Activated naive CD4-positive, alpha-beta T cell treated with anti-CD3 and anti-CD28 coated beads, Interleukin-2, amount 50 U/mL, for 72 hours (primary cell): ENCODE measurements at places on chromosomes 12 and 14.

DNA sequence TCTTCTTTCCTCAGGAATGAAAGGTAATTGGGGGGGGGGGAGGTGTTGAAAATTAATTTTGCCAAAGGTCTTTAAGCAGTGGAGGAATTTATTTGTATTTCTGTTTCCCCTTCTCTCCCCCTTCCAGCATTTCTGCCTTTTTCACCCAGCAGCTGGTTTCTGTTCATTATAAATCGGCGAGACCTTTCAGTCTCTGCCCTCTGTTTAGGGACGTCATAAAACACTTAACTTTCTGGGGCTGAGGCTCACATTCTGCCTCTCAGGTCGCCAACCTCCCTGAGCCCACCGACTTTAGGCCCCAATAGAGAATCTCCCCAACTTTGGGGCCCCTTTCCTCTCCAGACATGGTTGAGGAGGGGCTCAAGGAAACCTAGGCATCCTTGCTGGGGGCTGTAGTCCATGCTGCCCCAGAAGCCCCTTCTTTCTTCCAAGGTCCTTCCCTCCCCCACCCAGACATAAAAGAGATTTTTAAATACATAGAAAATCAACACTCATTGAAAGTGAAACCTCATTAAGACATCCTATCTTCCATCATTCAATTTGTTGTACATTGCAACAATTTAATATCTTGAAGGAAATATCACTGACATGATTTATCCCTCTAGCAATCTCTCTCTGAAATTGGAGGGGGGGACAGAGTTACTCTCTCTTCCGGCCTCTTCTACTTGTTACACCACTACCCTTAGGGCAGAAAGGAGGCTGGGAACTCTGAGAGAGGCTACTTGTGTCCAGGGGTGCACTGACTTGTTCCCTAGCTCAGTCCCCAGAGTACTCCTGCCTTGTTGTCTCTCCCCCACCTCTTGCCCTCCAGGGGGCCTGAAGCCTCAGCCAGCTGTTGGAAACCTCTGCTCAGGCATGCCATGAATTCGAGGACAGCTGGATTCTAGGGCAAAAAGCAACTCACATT is 2.5 kb upstream of the HOXC6 start:
- DNase-seq, result no peak

GRCh38 chr12:21169878-21170472 is 39.0 kb downstream of the SLCO1B1 start:
- peak; percentile 37 for DNase-seq

GRCh38 chr12:18165422-18165871 is 75.5 kb upstream of the RERGL start:
- DNase-seq, result no peak

DNA sequence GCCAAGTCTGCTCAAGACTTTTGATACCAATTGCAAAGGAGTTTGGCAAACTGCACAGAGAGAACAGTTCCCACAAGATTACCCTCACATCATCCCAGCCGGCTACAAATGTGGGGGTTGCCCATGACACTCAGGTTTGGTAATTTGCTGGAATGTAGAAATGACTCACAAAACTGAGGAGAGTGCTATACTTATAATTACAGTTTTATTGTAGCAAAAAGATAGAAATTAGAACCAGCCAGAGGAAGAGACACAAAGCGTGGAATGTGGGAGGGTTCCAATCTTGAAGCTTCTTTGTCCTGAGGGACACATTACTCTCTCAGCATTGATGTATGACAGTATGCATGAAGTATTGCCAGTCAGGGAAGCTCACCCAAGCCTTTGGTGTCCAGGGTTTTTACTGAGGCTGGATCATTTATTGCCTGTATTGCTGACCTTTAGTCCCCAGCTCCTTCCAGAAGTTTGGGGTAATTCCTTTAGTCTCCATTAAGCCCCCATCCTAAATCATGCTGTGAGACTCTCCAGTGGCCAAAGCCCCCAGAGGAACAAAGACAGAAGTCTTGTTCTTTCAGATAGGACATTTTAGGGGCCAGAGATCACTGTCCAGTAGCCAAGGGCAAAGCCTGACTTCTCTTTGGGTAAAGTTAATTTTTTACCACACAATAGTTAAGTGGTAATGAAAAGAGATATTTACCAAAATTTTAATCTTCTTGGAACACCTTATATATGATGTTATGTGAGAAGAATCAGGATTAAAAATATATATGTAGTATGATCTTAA is 9.9 kb downstream of the TBK1 start:
- DNase-seq, result no peak

- no peak for DNase-seq
Observed at GRCh38 chr14:102027951-102028350, 58.9 kb downstream of the HSP90AA1 start.

- no peak for DNase-seq
Observed at GRCh38 chr12:1518591-1519516, 75.5 kb downstream of the FBXL14 start.

DNA sequence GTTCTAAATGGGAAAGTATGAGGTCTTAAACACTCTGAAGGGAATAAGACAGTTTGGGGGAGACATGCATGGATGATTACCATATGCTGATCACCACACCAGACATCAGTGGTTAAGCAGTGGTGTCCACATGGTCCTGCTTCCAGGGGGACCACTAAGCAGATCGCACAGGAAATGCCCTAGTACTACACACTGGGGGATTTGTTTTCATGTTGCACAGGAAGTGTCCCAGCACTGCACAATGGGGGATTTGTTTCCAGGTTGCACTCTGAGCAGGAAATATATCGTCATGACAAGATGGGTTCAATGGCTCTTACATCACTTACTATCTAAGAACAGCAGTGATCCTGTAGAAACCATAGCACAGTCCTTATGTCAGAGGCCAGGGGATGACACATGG is 245.5 kb downstream of the BCL11B start:
- DNase-seq, result no peak

DNA sequence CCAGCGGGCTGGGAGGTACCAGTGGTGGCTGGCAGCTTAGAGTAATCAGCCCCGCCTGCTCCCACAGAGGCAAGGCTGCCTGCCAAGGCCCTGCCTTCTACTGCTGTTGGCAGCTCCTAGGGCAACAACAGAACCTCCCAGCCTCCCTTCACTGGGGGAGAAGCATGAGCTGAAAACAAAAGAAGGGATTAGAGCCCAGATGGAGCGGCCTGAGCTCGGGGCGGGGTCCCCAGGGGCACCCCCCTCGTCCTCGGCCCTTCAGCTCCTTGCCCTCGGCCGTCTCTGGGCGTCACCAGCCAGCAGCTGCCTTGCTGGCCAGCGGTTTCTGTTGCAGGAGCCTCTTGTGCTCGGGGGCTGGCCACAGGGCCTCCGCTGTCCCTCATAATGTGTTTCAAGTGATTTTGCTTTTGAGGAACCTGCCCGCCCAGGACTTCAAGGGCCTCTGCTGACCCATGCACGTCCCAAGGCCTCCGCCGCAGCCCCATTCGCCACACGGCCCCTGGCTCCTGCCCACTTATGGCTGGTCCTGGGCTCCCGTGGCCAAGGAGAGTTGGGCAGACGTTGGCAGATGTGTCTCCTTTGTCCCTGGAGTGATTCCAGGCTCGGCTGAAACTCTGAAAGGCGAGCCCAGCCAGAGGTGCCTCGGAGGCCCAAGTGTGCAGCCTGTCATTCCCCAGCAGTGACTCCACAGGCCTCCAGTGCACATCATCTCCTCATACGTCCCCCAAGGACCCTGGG is 49.7 kb downstream of the PSMA6 start:
- DNase-seq, result no peak

GRCh38 chr14:68011406-68012028 is 191.9 kb downstream of the RAD51B start:
- no peak for DNase-seq

DNA sequence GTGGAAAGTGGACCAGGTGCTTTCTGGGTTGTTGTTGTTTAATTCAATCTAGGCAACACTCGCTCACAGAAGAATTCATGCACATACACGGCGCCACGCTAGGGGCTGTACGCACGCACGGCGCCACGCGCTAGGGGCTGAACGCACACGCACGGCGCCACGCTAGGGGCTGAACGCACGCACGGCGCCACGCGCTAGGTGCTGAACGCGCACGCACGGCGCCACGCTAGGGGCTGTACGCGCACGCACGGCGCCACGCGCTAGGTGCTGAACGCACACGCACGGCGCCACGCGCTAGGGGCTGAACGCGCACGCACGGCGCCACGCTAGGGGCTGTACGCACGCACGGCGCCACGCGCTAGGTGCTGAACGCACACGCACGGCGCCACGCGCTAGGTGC is 54.3 kb downstream of the NINJ2 start:
- DNase-seq, result no peak

DNA sequence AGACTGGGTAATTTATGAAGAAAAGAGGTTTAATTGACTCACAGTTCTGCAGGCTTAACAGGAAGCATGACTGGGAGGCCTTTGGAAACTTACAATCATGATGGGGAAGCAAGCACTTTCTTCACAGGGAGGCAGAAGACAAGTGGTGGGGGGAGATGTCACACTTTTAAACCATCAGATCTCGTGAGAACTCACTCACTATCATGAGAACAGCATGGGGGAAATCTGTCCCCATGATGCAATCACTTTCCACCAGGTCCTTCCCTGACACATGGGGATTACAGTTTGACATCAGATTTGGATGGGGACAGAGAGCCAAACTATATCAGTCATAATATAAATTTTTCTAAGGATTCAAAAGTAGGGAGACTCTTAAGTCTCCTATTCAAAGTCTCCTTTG is 46.0 kb downstream of the SPIC start:
- DNase-seq, result no peak

DNA sequence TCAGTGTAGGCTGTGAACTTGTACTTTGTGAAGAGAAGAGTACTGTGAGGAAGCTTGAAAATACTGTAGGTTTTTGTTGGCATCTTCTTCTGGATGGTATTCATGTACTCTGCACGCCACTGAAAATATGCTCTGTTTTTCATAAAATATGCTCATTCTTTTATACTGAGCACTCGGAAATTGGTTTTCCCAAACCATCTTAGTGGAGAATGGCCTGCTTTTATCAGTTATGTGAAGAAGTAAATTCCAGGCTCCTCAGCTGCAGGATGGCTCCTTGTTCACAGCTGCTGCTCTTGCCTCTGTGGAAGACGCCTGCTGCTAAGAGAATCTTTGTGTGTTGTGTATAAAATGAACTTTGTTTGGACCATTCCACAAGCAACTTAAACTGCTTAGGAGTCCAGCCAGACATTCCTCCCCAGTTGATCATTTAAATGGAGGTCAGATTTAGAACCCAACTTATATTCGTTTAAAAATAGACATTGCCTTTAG is 443.5 kb upstream of the RGS6 start:
- no peak for DNase-seq
